Fibroblast of skin of right biceps (primary cell): ENCODE measurements at places on chromosomes 7 and 10.
A peak's percentile ranks its signal among the peaks of the same experiment; 100 is the strongest.

DNA sequence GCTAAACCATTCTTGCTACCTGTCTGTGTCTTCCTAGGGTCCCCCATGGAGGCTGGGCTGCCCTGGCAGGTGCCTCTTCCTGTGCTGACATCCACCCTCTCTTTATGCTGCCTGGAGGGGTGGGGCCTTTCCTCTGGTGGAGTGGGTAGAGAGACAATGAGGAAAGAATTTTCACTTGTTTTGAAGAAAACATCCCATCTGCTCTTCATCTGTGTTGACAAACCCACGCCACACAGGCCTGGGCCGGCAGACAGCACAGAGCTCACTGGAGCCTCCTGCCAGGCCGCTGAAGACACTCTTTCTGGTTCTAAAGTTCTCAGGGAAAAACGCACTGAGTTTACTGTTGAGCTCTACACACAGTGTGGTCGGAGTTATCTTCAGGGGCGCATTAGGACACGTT, 328.2 kb downstream of the GLRX3 start:
- DNase-seq, result no peak

DNA sequence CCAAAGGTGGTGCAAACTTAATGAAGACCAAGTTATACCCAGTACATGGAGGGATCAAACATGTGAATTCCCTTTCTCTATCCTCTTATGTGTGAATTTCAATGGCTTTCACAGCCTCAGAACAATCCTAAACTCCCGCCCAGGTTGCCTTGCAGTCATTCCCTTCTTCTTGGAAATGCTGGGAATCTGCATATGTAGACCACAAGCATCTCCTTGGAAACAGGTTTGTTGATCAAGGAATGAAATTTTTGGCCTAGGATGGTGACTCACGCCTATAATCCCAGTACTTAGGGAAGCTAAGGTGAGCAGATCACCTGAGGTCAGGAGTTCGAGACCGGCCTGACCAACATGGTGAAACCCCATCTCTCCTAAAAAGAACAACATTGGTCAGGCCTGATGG, 77.8 kb upstream of the ABI1 start:
- DNase-seq, result no peak

- no peak for DNase-seq
Observed at GRCh38 chr7:102024005-102024768, 206.8 kb downstream of the CUX1 start.

DNA sequence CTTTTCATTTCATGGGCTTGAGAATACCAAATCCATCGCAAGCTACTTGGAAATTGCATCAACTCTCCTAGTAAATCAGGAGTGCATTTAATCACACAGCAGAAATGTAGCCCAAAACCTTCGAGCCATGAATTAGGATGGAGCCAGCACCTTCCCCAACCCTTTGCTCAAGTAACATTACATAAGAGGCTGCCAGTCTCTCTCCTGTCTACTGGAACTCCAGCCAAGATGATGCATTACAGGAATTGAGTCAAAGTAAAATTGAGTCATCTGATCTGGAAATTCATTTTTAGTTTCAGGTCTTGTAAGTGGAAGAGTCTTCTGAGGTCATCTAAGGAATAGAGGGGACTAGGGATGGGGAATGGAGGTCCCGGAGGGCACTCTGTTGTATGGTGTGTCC, 69.7 kb upstream of the FHIP2A start:
- peak; percentile 64 for DNase-seq

DNA sequence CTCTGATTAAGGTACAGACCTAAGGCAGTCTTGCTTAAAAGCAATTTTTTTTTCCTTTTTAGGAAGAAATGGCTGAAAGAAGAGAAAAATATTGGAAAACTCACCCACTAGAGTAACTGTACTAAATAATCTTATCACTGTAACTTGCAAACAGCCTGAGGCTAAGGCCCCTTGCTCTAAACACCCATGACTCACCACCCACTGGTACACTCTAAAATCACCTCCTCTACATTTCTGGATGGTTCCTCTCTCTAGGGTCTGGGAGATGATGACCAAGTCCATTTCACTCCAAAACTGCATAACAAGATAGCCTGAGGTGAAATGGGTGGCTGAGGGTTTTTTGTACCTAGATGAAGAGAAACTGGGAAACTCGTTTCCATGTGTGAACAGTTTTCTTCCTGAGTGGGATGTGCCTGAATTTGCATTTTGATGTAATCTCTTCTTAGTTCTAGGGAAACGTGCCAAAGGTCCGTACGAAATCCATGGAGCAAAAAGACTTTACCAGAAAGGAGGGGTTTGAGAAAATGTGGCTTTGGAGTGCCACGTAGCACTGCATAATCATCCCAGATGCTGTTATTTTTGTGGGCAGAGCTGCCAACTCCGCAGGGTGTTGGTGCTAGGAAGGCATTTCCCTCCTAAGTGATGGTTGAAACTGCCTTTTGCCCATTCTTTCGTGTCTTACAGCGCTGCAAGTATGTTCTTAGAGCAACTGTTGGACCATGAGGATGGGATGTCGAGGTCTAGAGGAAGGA, 113.5 kb upstream of the C10orf90 start:
- DNase-seq, result no peak

GRCh38 chr10:17021656-17022465, 107.8 kb downstream of the CUBN start:
- no peak for DNase-seq

DNA sequence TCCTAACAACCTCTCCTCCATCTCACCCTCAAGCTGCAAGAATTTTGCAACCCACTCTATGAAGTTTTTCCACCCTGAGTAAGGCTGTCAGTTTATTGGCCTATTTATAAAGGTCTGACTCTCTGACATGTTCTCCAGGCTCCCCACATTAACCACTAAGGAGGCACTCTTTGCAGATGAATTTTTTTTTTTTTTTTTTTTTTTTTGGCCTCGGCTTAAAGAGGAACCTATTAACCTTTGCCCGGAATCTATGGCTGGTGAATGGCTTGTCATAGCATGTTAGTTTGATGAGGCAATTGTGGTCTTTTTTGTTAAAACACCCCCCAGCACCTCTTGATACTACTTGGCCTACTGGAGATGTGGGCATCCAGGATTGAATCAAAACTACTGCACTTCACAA, 57.1 kb downstream of the TBXAS1 start:
- peak; percentile 32 for DNase-seq
